Muscle of back (tissue), 13 donors: ENCODE measurements at places on chromosomes 3 and 15. TPM values are rescaled to one million over a fixed set of nuclear protein-coding genes. Genes with fewer than 3 reads are reported as not detected.
A peak's percentile ranks its signal among the peaks of the same experiment; 100 is the strongest.

- DNase-seq, result no peak
Observed at GRCh38 chr3:169152319-169152718, 511.2 kb downstream of the MECOM start.

GRCh38 chr3:82030916-82031315, 269.5 kb upstream of the GBE1 start:
- peak; percentile 8 for DNase-seq

GRCh38 chr3:65749066-65749465, 289.7 kb downstream of the MAGI1 start:
- no peak for DNase-seq

DNA sequence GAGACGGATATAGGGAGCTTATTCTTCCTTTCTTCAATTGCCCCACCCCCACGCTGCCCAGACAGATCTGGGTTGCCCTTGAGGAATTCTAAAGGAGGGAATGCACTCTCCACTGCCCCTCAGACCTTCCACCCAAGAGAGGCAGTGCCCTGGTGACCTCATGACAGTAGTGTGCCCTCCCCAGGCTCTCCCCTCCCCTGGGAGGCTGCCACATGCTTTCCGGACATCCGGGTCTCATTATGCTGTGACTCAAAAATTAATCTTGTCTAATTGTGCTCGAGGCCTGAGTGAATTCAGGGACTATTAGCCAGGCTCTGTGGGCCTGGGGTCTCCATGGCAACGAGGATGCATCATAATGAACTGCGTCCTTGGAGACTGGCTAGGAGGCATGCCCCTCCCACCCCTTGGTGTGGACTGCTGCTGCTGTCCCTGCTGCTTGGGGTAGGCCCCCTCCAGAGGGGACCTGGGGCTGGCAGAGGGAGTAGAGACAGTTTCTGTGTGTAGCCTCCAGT, 20.8 kb downstream of the CORO2B start:
- no peak for DNase-seq

DNA sequence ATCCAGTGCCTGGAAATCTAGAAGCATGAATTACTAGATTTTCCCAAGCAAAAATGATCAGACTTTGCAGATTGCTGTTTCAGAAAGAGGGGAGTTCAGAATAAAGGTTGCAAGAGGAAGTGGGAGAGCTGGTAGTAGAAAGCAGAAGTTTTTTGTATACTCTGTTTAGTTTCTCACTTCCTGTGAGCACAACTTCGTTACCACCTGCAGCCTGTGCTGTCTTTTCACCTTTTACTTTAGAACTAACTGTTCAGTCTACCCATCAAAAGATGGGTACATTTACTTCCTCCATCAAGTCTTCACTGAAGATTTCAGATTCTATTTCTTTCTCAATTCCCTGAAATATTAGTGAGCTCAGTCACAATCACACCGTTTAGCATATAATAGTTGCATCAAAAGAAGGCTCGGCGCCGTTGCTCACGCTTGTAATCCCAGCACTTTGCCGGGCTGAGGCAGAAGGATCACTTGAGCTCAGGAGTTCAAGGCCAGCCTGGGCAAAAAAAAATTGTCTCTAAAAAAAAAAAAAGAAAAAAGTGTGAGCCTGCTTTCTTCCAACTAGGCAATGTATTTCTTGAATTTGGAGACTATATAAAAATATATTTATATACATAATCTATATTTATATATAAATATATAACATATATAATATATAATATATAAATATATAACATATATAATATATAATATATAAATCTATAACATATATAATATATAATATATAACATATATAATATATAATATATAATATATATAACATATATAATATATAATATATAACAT, 1.8 kb upstream of the CEP97 start:
- DNase-seq, result no peak

DNA sequence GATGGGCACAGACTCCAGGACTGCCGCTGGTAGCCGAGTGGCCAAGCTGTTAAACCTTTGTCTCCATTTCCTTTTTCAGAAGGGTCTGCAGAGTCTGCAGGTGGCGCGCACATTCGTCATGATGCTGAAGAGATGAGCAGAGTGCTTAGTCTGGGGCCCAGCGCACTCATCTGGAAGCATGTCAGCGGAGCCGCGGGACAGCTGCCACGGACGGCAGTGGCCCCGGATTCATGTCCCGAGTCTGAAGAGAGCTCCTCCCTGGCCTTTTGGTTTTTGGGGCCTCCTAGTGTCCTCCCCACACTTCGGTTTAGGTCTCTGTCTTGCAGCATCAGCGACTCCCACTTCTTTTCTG, 42.6 kb downstream of the KLHL25 start:
- DNase-seq, result no peak

DNA sequence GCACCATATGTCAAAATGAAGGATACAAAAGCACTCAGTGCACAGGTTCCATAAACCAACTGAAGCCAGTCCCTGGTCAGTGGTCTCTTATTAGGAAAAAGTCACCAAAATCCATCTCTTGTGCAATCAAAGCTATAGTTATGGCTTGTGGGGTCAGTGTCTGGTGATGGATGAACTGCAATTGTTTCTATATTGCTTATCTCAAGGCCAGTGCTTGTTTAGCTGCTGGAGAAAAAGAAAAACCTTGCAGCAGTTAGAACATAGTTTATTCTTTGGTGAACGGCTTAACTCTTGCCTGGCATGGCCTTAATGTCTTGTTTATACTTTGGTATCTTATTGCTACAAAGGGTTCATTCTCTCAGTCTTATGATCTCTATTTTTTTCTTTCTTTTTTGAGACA, 2.9 kb upstream of the UQCRC1 start:
- no peak for DNase-seq

GRCh38 chr3:58404396-58404795, 29.2 kb downstream of the PDHB start:
- no peak for DNase-seq

GRCh38 chr15:74727727-74728126, 2.4 kb upstream of the CYP1A1 start:
- DNase-seq, result peak; percentile 9

DNA sequence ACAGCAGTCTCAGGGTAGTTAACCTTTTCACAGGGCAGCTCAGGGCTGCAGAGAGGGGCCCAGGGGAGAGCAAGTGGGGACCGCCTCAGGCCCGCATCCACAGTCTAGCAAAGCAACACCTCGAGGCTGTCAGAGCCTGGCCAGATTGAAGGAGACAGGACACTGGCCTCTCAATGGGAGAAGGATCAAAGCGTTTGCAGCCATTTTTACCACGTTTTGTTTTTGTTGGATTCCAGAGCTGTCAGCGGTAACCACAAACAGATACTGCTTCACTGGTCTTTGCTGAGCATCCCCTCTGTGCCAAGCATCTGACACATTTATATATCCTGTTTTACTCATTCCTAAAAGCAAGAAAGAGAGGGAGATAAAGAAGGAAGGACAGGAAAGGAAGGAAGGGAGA, 153.8 kb downstream of the SHQ1 start:
- DNase-seq, result peak; percentile 7

DNA sequence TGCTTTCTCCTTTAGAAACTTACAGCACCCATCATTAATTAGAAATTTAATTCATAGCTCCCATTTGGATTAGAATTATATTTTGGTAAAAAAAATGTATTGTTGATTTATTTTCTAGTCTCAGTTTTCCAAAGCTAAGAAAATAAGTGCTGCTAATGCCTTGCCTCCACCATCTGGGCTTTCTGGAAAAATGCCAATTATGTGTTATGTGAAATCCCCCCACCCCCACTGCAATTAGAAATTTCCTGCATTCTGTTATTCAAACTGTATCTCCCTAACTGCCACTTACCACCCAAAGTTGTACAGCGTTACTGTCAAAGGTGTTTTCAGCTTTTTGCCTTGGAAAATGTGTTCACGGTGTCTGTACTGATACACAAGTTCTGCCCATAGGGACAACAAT, 617.2 kb upstream of the UBE2E2 start:
- DNase-seq, result no peak

DNA sequence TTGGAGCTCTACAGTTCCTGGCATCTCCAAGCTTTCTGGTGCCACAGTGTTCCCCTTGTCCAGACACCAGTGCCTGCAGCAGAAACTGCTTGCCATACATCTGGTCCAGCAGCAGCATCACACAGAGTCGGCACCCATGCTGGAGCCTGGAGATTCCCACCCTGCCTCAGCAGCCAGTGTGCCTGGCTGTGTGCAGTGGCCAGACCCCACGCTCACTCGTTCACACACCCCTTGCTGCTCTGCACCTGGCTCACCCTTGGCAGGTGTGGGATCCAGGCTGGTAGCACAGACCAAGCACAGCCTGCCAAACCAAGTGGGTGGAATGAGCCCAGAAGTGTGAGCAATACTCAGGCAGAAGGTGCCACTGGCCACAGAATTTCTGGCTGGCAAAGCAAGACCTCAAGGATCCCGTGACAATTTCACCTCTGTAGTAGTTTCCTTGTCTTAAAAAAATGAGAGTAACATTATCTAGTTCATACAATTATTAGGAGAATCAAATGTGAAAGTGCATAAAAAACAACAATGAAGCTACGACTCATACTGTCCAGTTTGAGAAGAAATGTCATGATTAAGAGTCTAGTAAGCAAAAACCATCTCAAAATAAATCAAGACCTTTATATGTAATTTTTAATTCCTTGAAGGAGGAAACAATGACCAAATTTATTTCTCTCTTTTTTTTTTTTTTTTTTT, 22.9 kb upstream of the ZBED2 start:
- no peak for DNase-seq

- no peak for DNase-seq
Observed at GRCh38 chr3:169581633-169582032, 81.9 kb downstream of the MECOM start.

- no peak for DNase-seq
Observed at GRCh38 chr3:115095236-115095635, 51.9 kb downstream of the ZBTB20 start.

DNA sequence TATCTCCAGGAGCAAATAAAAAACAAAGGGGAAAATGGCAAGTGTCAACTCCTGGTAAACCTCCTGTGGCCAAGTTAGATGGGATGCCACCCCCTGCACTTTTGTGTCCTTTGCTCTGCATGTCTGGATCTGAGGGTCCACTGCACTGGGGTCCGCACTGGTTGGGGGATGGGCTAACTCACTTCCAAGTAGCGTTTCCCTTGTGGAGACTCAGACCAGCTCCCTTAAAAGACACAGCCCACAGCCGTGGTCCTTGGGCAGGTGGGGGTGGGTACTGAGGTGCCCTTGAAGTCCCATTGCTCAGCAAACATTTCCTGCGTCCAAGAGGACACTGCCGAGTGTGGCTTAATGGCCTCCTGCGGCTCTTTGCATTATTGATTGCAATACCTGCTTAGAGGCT, 188.2 kb downstream of the MEGF11 start:
- DNase-seq, result no peak

DNA sequence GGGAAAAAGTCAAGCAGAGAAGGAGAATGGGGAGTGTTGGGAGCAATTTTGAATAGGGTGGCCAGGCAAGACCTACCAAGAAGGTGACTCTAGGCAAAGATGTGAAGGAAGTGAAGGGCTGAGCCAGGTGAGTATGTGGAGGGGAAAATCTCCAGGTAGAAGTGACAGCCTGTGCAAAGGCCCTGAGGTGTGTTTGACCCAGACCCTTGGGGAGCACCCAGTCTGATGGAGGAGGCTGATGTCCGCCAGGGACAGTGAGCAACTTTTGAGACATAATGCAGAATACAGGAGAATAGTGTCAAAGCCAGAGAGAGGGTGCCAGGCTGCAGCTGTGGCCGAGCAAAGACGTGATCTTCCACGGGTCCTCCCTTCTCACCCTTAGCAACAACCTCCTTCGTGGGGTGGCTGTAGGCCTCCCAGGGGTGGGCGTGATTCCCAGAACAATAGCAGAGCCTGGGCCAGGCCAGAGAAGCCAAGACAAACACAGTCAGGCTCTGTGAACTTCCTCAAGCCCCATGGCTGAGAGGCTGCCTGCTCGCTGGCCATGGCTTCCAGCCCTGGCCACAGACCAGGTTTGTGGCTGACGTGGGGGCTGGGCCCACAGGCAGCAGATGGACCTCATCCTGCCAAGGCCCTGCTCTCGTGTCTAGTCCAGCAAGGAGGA, 58.1 kb downstream of the SLC6A6 start:
- no peak for DNase-seq

Gene BNIP2
- 52.2 TPM for polyA plus RNA-seq

Gene HAUS2
- 16.5 TPM for polyA plus RNA-seq

Gene AMIGO3
- polyA plus RNA-seq, result 2.0 TPM

Gene SEMA7A
- 5.7 TPM for polyA plus RNA-seq

Gene GRK7
- polyA plus RNA-seq, result not detected

Gene ZBTB47
- polyA plus RNA-seq, result 32.0 TPM

Gene BAHD1
- polyA plus RNA-seq, result 17.0 TPM

Gene HYKK
- polyA plus RNA-seq, result 1.8 TPM

Gene IGSF10
- polyA plus RNA-seq, result 17.5 TPM

Gene EOMES
- polyA plus RNA-seq, result not detected

Gene AHSG
- polyA plus RNA-seq, result not detected

Gene GPR176
- polyA plus RNA-seq, result 4.2 TPM
